ENCODE measurements at places on chromosomes 4 and X.

DNA sequence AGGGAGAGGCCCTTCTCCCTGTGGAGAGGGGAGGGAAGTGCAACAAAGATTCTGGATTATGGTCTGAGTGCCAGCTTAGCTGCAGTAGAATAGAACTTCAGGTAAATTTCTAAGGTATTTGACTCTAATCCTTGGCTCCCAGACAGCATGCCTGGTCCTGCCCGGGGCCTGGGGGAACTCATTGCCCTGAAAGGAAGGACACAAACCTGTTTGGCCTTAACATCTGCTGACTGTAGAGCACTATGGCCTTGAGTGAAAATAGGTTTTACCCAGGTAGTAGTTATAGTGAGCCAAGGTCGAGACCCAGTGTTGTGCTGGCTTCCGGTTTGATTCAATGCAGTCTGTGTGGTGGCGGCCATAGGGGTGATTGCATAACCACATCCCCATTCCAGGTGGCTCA lies 64.4 kb downstream of the RPS6KA6 start:
- DNase-seq: no peak

DNA sequence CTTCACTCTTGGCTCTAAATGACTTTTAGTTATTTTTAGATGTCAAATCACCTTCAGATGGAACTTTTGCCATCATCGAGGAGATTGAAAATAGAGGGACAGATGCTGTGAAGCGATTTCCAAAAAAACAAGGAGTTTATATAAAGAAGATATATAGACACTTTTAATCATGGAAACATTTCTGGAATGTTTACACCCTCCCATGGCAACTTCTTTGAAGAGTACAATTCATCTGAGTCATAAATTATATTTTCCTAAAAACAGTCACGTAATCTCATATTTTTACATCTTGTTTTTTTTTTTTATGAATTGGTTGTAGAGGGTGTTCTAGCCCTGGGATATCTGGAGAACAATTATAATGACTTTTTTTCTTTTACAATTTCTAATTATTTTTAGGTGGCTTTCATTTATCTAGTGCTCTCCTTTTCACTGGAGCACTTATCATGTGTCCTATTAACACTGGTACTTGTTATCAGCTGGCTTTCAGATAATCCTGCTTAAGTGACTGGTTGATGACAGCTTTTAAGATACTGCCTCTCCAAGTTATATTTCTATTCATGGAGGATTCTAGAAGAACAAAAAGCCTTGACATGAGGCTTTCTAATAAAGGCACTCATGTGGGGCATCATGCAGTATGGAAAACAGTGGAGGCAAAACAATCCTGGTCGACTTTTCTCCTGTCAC lies 24.9 kb downstream of the PCDH7 start:
- DNase-seq: no peak

- DNase-seq: no peak
Observed at GRCh38 chr4:102564399-102565059, 63.4 kb downstream of the NFKB1 start.

GRCh38 chrX:88135735-88136134 lies 611.3 kb upstream of the CPXCR1 start:
- DNase-seq: no peak

GRCh38 chrX:77422891-77423648 lies 24.1 kb upstream of the FGF16 start:
- DNase-seq: no peak

DNA sequence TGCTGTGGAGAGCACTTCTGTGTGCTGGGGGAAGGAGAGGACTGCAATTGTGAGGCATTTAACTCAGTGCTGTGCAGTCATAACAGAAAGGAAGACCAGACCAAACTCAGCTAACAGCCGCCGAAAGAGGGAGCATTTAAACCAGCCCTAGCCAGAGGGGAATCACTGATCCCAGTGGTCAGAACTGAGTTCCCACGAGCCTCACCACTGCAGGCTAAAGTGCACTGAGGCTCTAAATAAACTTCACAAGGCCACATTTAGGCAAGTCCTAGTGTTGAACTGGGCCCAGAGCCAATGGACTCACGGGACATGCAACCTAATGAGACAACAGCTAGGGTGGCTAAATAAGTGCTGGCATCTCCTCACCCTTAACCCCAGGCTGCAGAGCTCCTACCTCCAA lies 20.4 kb downstream of the IQCM start:
- DNase-seq: no peak

Data from NCI-H2029 treated with DMSO at 0.1 percent for 48 hours (cell line).